ENCODE measurements at places on chromosomes 1 and 21.

GRCh38 chr1:39489567-39490239, 1.7 kb upstream of the BMP8A start:
- no peak for DNase-seq

GRCh38 chr21:44293551-44294231, 6.2 kb upstream of the PFKL start:
- no peak for DNase-seq

DNA sequence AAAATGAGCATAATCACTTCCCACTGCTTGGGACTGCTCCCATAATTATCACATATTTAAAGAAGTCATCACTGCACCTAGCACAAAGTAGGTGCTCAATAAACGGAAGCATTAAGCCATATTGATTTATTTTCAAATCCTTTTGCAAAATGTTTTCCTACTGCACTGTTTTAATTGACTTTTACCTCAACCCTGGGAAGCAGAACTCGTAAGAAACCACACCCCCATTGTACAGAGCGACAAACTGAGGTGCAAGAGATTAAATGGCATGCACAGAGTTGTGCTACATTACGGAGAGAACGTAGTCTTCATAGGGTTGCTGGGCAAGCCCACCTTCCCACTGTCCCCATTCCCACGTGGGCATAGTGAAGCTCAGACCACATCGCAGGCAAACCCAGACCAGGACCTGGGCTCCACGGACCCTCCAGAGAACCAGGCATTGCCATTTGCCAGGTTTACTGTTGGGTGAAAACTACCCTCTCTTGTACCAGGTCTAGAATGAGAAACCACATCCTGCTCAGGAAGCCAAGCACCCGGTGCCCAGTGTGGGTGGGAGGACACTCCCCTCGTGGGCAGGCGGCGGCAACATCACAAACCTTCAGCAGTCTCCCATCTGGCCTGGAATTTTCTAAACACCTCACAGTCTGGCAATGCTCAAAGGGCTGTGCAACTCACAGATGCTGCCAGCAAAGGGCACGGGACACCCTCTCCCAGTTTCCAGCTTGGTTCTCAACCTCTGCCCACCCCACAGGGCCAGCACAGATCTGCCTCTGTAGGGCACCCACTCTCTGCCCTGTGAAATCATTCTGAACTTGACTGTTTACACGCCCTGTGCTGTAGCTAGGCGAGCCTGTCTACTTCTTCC, 8.2 kb downstream of the IFFO2 start:
- DNase-seq: no peak

DNA sequence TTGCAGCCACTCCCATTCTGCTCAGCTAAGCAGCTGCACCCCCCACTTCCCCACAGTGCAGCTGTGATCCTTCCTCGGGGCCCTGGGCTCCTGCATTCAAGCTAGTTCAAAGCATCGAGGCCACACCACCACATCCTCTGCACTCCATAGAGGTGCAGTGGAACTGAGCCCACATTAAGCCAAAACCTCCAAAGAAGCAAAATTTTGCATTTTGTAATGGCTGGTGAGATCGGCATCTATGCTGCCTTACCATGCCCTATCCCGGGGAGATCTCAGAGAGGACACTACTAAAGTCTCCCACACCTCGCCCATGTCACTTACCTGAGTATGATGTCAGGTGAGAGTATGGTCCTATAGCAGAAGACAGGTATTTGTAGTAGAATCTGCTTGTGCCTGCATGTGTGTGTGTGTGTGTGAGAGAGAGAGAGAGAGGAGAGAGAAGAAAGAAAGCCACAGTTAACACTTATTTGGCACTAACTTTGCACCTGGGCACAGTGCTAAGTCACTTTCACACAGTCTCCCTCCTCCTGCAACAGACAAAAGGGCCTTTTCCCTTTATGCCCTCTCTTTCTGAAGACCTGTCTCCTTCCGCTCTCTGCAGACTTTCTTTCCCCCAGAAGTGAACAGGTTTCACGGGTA, 89.8 kb downstream of the KIF14 start:
- DNase-seq: no peak

DNA sequence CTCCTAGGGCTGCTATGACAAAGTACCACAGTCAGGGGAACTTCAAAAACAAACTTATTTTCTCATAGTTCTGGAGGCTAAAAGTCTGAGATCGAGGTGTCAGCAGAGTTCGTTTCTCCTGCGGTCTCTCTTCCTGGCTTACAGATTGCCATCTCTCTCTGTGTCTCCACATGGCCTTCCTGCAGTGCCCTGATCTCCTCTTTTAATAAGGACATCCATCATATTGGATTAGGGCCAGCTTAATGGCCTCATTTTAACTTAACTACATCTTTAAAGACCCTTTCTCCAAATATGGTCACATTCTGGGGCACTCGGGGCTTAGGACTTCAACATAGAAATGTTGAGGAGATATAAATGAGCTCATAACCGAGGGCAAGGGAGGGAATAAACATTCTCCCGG, 12.2 kb downstream of the C1orf74 start:
- no peak for DNase-seq

DNA sequence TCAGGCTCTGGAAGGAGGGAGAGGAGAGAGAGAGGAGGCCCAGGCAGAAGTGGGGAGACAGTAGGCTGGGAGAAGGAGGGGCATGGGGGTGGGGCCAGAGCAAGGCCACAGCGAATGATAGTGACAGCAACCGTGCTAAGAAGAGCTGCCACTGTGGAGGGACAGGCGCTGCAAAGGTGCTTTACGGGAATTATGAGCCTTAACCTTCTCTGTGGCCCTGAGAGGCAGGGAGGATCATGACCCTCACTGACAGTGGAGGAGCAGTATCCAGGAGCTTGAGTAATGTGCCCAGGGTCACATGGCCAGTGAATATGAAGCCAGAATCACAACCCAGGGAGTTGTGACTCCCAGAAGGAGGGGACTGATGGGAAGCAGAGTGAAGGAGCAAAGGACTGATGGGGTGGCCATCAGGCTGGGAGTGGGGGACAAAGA, 53.4 kb upstream of the RPL11 start:
- no peak for DNase-seq
